CD4-positive, alpha-beta T cell treated with Interleukin-10 for 1 hour (primary cell): ENCODE measurements at places on chromosomes 4 and X.

DNA sequence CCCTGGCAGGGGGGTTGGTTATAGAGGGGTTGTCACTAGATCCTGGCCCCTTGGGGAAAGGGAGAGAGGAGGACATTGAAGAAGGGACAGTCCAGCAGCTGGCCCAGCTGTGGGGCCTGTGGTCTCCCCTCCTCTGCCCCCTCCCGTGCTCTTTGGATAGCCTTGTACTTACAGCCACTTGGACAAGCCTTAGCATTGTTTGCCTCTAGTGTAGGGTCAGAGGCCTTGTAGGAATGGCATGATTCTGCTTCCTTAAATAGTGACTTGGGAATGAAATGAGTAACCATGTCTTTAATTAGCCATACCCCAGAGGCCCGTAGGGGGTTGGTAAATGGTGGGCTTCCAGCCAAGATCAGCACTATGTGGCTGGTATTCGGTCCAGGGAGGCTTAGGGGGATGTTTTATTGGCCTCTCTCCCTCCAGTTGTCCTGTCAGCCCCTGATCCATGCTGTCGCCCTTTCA lies 230.6 kb downstream of the PTTG2 start:
- no peak for DNase-seq

GRCh38 chrX:131728295-131729145 lies 184.6 kb downstream of the OR13H1 start:
- no peak for DNase-seq

DNA sequence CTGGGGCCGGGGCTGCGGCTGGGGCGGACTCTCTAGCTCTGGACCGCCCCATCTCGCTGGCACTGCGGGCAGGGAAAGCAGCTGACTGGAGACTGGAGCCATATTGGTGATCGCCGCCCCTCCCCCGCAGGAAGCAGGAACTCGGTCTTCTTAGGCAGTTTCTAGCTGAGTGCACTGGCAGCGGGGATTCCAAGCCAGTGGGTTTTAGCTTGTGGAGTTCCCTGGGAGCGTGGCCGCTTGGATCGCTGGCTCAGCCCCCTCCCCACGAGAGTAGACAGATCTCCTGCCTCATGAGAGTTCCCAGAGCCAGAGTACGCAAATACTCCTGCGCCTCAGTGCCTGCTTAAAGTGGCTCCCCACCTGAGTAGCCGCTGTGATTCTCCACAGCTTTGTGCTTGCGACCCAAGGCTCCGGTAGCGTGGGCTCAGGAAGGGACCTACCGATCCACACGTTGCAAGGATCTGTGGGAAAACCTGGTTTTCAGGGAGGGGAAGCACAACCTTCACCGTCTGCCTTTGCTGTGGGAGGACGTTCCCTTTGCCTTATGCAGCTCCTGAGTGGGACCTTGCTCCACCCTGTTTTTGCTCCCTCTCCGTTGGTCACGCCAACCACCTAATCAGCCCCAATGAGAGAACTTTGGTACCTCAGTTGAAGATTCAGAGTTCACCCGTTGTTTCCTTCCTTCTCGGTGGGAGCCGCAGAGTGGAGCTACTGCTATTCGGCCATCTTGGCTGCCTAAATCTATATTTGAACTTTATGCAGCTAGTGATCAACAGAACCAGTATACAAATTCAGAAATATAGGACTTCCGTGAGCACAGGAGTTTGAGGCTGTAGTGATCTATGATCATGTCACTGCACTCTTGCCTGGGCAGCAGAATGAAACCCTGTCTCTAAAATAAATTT lies 803.9 kb upstream of the PCDH10 start:
- no peak for DNase-seq

DNA sequence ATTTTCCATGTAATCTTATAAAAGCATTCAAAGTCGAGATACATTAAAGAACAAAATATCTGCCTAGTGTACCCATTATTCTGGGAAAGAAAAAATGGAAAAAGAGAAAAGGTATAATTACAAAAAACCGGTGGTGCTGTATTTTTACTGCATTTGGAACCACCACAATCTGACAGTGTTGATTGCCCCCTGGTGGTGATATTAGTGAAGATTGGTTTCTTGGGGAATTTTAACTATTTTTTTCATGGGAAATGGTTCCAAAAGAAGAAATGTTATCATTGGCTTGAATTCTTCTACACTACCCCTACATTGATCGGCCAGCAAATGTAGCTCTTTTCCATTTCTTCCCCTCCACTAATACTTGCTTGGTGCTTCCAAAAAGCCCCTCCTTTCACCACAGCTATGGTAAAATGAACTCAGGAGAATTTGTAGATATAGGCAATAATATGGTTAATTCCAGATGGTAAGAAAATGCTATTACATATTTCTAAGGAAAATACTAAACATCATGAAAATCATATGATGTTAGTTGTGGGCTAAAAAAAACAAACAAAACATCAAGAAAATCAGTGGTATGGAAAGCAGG lies 50.0 kb downstream of the COX18 start:
- DNase-seq: peak; percentile 41

DNA sequence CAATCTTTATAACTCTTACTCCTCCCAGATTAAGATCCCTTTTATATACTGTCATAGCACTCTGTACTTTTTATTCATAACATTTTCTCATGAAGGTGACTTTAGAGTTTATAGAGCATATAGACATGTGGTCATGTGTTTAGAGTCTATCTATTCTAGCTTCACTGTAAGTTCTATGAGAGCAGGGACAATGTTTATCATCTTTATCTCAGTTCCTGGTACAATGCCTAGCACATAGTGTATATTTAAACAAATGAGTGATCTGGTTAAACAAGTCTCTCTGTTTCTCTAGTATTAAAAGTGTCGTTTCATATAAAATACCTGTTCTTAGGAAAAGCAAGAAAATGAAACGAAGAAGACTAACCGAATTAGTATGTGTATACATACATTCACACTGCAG lies 3.2 kb downstream of the CXCL6 start:
- DNase-seq: no peak

GRCh38 chrX:96373047-96373355 lies 311.6 kb upstream of the DIAPH2 start:
- no peak for DNase-seq

GRCh38 chr4:71944956-71945355 lies 86.8 kb upstream of the NPFFR2 start:
- no peak for DNase-seq

- no peak for DNase-seq
Observed at GRCh38 chr4:6262847-6263487, 6.7 kb upstream of the WFS1 start.

DNA sequence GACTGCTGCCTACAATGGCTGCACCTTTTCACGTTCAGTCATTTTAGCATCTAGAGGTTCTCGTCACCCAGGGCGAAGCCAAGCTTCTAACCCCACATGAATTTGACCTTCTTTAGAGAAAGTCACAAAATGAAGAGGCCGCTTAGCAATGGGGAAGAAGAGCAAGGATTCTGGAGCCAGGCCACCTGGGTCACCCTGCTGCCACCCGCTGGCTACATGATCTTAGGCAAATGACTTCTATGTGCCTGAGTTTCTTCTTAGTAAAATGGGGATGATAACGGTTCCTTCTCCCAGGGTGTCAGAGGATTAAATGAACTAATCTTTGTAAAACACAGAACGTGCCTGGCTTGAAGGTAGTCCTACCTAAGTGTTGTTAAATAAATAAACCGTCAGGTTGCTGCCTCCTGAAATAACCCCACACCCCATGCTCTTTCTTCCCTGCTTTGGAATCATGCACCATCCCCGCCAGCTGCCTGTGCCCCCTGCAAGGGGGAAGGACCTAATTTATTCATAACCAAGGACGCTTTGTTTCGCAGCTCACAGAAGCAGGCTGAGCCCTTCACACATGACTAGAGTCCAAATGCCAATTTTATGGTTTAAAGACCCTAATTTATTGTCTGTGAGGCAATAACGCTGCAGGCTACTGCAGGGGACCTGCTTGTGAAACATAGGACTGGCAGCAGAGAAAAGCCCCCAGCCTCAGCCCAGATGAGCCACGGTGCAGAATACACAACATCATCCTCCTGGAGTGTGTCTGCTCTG lies 28.6 kb upstream of the NSG1 start:
- DNase-seq: no peak

DNA sequence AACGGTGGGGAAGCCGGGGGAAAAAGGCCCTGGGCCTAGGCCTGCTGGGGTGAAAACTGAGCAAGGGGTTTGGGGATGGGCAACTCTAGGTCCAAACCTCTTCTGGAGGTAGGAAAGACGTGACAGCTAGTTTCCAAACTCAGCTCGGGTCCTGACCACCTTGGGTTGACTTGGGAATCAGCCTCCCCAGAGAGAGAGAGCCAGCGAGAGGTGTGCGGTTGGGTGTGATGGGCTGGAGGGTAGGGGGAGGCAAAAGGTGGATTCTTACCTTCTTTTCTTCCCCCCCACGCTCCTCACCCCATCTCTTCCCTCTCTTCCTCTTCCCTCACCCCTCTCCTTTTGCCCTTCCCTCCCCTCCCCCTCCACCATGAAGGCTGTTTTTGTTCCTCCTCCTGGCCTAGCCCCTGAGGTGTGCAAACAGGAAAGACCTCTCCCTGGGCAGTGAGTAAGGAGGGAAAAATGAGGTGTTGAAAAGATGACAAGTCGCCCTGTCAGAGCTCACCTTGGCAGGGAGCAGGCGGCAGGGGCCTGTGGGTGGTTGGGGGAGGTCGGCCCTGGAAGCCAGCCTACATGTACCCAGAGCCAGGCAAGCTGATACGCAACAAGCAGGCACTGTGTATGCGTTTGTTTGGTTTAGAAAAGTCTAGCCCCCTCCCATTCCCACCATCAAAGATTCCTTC lies 14.8 kb downstream of the PJA1 start:
- no peak for DNase-seq

GRCh38 chr4:164288578-164288977 lies 465.4 kb upstream of the SMIM31 start:
- DNase-seq: no peak

GRCh38 chr4:85548841-85549240 lies 73.9 kb downstream of the ARHGAP24 start:
- no peak for DNase-seq

- no peak for DNase-seq
Observed at GRCh38 chr4:47531954-47532321, 46.9 kb downstream of the ATP10D start.

DNA sequence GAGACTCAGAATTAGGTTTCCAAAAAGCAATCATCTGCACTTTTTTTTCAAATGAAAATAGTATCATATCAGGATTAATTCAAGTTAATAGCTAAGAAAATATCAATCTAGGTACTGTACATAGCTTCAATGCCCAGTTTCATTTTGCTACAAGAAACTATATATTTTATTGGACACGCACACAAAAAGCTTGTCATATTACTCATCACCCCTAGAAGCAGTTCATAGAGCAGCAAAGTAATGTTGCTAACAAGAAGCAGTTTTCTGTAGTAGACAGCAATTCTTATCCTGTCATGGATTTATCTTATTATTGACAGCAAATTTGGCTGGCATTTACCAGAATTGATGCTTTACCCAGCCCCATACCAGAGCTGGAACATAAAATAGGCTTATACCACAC lies 52.3 kb upstream of the LSM6 start:
- DNase-seq: no peak

- no peak for DNase-seq
Observed at GRCh38 chrX:34300871-34301270, 168.8 kb upstream of the FAM47A start.

DNA sequence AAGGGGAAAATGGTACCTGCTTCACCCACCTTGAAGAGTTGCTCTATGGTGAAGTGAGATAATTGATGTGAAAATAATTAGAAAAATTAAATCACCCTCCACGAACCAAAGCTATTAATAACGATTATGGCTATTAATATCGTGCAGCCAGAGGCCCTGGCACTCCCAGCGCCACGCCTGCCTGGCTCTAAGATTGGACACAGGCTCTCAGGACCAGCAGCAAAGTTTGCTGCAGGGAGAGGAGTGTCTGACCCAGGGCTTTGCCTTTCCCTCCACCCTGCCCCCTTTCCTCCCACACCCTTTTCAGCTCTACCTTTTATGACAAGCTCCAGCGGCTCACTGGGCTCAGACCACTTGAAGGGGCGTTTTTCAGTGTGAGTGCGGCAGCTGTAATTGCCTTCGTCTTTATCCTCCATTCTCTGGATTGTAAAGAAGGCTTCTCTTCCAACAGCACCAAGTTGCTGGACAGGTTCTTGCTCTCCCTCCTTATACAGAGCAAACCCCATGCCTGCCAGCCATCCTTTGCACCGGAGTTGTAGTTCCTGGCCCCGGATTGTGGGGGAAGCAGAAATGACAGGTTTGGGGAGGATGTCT lies 11.5 kb downstream of the IGSF1 start:
- no peak for DNase-seq

DNA sequence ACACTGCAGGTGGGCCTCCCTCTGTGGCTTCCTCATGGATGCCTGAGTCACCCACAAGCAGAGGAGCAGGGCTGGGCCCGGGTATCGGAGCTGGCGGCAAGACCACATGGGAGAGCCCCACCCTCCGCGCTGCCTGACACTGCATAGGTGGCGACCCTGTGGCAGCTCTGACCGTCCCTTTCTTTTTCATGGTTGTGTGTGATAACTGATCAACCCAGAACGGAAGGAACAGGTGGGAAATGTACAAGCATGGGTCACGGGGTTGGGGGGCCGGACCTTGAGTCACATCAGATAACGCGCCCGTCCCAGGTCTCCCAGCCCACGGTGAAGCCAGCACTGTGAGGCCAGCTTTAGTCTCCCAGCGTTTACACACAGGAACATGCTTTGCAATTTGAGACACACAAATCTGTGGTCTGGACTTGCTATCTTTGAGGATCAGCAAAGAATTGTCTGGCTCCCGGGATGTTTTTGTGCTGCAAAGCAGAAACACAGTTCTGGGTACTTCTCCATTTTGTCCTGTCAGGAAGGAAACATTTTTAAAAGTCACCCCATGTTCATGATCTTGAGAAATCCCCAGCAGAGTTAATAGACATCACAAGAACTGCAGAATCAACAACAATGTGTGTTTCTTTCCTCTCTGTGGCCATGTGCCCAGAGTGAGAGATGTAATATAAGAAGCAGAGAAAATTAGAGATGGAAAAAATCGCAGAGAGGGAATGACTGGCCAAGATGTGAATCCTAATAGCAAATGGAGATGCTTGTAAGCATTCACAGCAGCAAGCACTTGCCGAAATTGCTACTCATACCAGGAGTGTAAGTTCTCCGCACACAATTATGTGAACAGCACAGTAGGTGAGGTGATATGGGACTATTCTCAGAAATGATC lies 70.1 kb upstream of the CBR4 start:
- DNase-seq: no peak

- DNase-seq: no peak
Observed at GRCh38 chr4:184016759-184017668, 111.9 kb downstream of the STOX2 start.

GRCh38 chrX:48761674-48762471 lies at the start of gene GLOD5:
GLOD5 (plus strand) TSS chrX:48761747; CDS start chrX:48761791, 44 bp downstream.
- peak; percentile 0 for DNase-seq

DNA sequence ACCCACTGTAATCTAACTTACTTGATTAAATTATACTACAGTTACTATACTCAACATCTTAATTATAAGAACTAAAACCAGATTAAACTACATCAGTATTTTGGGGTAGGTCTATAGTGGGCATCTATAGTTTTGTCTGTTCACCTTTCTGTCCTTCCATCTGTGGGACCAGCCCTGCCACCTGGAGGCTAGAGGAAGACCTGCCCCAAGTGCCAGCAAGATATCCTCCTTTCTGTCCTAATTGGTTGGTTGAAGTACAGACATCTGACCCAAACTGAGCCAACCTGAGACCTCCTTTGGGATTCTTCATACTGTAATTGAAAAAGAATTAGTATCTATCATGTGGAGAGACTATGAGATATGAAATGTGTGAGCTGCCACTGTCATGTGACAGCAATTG lies 172.2 kb upstream of the TLL1 start:
- DNase-seq: peak; percentile 9

GRCh38 chr4:127249767-127250108 lies 383.0 kb upstream of the INTU start:
- no peak for DNase-seq
